ENCODE measurements at places on chromosomes 5 and 9.

GRCh38 chr5:149810856-149811255, 80.7 kb downstream of the PPARGC1B start:
- DNase-seq = no peak

DNA sequence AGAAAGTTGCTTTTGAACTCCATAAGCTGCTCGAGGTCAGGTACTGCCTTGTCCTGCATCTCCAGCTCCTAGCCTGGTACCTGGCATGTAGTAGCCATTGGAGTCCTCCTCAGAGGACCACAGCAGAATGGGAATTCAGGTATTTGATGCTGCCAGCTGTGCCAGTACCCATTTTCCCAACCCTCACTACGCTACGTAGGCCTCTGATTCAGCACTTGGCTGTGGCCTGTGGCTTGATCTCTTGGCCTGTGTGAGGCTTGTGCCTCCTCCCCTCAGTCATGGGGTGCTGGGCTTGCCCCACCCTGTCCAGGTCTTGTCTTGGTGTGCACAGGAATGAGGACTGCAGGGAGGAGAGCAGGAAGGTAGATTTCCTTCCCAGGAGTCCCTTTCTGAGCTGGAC, 11.8 kb downstream of the OTULIN start:
- DNase-seq = no peak

DNA sequence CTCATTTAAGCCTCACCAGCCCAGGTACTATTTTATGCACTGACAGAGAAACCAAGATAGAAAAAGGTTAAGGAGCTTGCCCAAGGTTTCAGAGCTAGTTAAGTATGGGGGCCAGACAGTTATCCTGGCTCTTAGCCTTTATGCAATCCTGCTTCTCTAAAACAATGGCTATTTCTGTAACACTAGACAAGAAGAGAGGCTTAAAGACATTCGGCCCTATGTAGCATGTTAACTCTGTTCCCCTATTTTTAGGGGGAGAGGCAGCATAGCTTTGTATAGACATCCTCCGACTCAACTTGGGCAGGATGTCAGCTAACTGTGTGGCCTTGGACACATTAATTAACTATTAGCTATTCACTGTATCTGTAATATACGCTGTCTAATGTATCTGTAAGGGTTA, 54.6 kb downstream of the LHFPL2 start:
- DNase-seq = no peak

- no peak for DNase-seq
Measured at GRCh38 chr5:92694067-92694466, 887.0 kb downstream of the NR2F1-AS1 start.

- no peak for DNase-seq
Measured at GRCh38 chr5:120447706-120448239, 16.3 kb upstream of the PRR16 start.

DNA sequence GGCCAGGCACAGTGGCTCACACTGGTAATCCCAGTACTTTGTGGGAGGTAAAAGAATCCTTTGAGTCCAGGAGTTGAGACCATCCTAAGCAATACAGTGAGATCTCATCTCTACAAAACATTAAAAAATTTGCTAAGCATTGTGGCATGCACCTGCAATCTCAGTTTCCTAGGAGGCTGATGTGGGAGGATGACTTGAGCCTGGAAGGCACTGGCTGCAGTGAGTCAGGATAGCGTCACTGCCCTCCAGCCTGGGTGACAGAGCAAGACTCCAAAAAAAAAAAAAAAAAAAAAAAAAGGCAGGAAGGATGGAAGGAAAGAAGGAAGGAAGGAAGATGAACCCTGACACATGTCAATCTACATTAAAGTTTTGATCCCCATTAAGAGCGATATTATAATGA, 1452.2 kb upstream of the ACO1 start:
- no peak for DNase-seq

DNA sequence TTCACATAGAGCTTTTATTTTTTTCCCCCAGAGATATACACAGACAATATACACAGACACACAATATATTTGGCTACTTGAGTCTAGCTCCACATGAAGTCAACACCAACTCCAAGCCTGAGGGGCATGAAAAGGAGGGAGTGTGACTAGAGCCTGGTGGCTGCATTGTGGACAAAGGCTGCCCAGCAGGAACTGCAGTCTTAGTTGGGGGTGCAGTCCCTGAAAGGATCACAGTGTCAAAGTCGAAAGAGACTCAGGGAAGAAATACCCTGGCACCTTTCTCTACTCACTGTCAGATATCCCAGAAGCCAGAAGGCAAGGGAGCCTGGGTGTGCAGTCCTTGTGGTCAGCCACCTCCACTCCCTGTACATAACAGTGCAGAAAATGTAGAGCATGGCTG, 231.6 kb upstream of the RPS23 start:
- no peak for DNase-seq

GRCh38 chr5:74953937-74954720, 87.9 kb upstream of the FAM169A start:
- no peak for DNase-seq

GRCh38 chr9:135851748-135852147, 55.6 kb downstream of the CAMSAP1 start:
- DNase-seq = no peak

- no peak for DNase-seq
Measured at GRCh38 chr9:87502391-87503221, 4.9 kb downstream of the DAPK1 start.

DNA sequence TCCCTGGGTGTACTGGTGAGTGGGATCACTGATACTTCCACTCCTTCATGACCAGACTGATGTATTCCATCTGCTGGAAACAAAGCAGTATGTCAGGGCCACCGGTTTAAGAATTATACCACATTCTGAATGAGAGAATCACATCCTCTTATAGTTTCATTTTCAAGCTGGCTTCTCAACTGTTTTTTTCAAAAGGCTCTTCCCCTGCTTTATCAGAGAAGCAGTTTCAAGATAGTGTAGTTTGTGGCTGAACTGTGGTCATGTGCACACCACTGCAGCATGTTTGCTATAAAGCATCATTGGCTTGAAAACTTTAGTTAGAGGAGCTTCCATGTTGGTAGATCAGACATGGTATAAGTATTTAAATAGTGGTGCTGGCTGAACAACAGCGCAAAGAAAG, 450.5 kb upstream of the CDH10 start:
- no peak for DNase-seq

DNA sequence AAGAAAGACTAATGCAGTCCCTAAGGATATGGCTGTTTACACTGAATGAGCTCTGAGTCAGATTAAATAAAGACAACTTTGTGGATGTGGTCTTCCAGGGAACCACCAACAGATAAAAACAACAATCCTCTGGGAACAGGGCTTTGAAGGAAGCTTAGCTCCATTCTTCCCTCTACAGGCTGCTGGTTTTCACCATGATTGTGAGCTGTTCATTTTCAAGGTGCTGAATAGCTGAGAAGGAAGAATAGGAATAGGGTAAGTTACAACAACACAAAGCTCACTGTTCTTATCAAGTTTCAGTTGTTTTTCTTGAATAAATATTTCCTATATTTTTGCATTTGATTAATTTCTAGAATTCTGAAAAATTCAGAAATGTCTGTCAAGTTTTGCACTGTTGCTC, 25.9 kb upstream of the PTAR1 start:
- DNase-seq = no peak

GRCh38 chr9:18834740-18835361, 198.2 kb downstream of the SAXO1 start:
- DNase-seq = no peak

DNA sequence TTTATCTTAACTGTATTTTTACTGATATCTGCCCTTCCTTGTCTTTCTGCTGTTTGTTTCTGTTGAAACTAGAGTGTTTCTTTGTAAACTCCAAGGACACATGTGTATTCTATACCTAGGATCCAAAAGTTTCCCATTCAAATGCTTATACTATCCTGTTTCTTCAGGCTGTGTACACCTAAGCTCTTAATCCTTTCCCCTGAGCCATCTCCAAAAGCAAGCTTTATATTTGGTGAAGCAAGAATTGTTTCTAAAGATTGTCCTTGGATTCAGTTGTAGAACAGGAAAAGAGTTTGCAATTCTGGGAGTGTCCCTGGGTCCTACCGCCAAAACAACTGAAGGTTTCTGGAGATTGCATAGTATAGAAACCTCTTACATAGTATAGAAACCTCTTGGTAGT, 65.9 kb downstream of the CWC27 start:
- no peak for DNase-seq

DNA sequence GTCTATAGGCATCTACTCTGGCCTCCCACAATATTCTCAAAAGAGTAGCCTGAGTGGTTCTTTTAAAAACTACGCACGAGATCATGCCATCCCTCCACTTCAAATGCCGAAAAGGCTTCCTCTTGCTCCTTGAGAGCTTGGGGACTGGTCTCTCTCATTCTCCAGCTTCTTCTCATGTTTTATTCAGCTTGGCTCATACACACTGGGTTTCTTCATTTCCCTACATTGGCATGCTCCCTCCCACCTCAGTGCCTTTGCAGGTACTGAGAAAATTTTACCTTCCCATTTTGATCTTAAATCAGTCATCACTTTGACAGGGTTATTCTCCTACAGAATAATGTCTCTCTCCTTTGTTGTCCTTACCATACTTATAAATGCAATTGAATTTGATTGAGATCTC, 20.4 kb downstream of the PRLR start:
- no peak for DNase-seq

GRCh38 chr5:56829137-56829908, 14.0 kb downstream of the MAP3K1 start:
- no peak for DNase-seq

- DNase-seq = no peak
Measured at GRCh38 chr5:20522905-20523482, 535.0 kb upstream of the CDH18 start.

GRCh38 chr5:29568028-29568427, 1625.5 kb upstream of the CDH6 start:
- no peak for DNase-seq

- DNase-seq = no peak
Measured at GRCh38 chr9:84478996-84479395, 138.4 kb upstream of the SLC28A3 start.

- DNase-seq = no peak
Measured at GRCh38 chr5:90550963-90551362, 7.6 kb upstream of the ADGRV1 start.

- peak; percentile 76 for DNase-seq
Measured at GRCh38 chr5:157265714-157266285, at the start of gene CYFIP2. TSS of gene CYFIP2 (plus strand) at chr5:157266123. CDS start at chr5:157285362, 19,239 bp downstream.

- no peak for DNase-seq
Measured at GRCh38 chr5:181028032-181028819, 11.8 kb upstream of the BTNL9 start.

- DNase-seq = no peak
Measured at GRCh38 chr9:21685502-21685901, 116.9 kb upstream of the MTAP start.

DNA sequence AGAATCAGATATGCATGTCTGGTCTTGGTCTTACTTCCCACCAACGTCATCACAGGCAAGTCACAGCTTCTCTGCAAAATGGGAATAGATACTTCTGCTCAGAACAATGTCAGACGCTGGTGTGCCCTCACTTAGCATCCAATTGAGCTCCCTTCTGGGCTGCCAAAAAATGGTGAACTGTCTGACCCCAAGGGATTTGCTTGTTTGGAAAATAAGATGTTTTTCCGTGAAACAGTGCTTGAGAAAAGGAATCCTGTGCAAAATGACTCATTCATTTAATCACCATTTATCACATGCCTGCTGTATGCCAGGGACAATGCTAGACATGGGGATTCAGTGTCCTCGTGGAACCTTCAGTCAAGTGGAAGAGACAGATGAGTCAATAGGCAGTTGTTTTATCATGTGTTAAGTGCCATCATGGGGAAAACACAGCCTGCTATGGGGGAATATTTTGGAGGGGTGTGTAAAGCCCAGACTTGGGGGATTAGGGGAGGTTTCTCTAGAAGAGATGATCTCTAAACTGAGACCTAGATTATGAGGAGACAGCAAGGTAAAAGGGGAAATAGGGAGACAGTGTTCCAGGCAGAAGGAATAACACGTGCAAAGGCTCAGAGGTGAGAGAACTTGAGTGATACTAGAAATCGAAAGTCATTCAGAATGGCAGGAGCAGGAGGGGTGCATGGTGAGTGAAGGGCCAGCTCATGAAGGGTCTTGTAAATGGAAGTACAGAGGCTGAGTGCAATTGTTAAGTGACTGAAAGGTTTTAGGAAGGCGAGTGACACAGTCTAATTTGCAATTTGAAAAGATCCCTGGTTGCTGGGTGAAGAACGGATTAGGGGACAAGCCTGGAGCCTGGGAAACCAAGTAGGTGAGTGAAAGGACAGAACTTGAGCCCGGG, 3.9 kb downstream of the NIPAL4 start:
- no peak for DNase-seq

DNA sequence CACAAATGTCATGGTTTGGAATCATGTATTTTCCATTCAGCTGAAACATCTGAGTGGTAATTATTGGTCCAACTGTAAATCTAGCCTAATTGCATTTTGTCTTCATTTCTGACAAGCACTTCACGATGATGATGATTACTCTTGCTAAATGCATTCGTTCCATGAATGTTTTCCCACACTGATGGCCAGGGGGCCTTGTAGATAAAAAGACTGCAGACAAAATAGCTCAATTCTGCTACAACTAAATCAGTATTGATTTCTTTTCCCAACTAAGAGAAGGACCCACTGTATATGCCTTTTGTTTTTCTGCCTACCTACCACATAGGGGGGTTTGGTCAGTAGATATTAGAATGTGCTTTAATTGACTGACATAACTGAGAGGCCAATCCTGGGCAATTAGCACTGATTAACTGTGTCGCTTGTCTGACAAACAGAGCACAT, 1351.3 kb upstream of the NUDT12 start:
- DNase-seq = no peak

- no peak for DNase-seq
Measured at GRCh38 chr9:110762783-110763182, 94.2 kb downstream of the MUSK start.

DNA sequence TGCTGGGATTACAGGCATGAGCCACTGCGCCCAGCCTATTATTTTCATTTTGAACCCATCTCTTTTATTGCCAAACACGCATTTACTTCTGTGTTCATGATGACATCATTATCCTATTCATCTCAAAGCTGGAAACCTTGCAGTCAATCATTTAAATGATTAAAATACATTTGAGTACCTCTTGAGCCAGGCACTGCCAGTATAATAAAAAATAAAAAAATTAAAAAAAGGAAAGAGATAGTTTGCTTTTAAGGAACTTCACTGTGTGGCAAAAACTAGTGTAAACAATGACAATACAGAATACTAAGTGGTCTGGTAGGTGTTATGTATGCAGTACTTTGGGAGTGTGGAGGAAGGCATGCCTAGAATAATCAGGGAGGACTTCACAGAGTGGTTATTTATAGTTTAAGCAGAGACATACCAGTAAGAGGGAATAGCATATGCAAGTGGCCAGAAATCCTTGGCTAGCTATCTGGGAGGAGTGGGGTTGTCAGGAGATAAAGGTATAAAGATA, 8.6 kb downstream of the NSD1 start:
- no peak for DNase-seq

DNA sequence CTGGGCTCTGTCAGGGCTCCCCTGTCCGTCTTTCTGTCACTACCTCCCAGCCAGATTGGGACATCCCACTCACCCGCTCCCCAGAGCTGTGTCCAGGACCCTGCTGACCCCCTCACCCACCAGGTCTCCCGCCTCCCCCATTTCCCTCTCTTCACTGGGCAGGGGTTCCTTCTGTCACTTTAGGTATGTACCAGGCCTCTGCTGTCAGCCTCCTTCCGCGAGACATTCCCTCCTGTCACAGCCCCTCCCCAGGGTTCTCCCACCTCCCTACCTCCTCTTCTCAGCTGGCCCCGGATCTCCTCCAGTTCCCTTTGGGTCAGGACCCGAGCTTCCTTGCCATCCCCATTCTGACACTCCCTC, 488 bp downstream of the POLR1E start:
- no peak for DNase-seq

All from activated CD4-positive, CD25-positive, alpha-beta regulatory T cell treated with anti-CD3 and anti-CD28 coated beads, Interleukin-2, amount 50 U/mL, for 72 hours (primary cell).